ENCODE measurements at places on chromosomes 4 and X. TPM values are rescaled to one million over a fixed set of nuclear protein-coding genes. Genes with fewer than 3 reads are reported as not detected.
A peak's percentile ranks its signal among the peaks of the same experiment; 100 is the strongest.

GRCh38 chr4:101018836-101019235, 328.5 kb downstream of the PPP3CA start:
- H3K4me3 ChIP-seq = no peak overlapping the region
- no peak overlapping the region for H3K27ac ChIP-seq
- H3K27me3 ChIP-seq = peaks cover 7% of the 10 kb centered on the region
- DNase-seq = no peak
- peaks cover 10% of the 10 kb centered on the region for H3K36me3 ChIP-seq
- peaks cover 21% of the 10 kb centered on the region for H3K4me1 ChIP-seq

DNA sequence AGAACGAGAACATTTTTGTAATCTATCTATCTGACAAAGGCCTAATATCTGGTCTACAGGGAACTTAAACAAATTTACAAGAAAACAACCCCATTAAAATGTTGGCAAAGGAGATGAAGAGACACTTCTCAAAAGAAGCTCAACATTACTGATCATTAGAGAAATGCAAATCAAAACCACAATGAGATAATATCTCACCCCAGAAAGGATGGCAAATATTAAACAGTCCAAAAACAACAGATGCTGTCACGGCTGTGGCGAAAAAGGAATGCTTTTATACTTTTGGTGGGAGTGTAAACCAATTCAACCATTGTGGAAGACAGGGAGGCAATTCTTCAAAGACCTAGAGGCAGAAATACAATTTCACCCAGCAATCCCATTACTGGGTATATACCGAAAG, 2284.8 kb downstream of the ARAP2 start:
- peaks cover 2% of the 10 kb centered on the region for H3K27me3 ChIP-seq
- no peak for DNase-seq

DNA sequence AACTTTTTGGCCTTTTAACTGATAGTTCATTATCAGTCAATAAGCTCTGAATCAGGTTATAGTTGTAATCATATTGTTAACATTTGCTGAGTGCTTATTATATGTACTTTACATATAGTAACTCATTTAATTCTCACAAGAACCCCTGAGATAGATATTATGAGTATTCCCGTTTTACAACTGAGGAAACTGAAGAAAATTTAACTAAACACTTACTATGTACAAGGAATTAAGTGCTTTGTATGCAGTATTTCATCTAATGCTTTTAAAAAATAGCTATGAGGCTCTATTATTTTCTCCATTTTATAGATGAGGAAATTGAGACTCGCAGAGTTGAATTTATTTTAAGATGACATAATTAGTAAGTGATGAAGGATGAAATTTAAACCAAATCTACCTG, 27.7 kb upstream of the FGF2 start:
- H3K27me3 ChIP-seq = no peaks in the 10 kb centered on the region
- H3K27ac ChIP-seq = no peak overlapping the region
- peaks cover 17% of the 10 kb centered on the region for H3K4me1 ChIP-seq
- no peak for DNase-seq
- no peak overlapping the region for H3K4me3 ChIP-seq
- no peaks in the 10 kb centered on the region for H3K36me3 ChIP-seq

GRCh38 chr4:40731792-40732245, 17.9 kb upstream of the NSUN7 start:
- no peaks in the 10 kb centered on the region for H3K36me3 ChIP-seq
- H3K27me3 ChIP-seq = no peaks in the 10 kb centered on the region
- H3K27ac ChIP-seq = no peak overlapping the region
- peaks cover 7% of the 10 kb centered on the region for H3K4me1 ChIP-seq

DNA sequence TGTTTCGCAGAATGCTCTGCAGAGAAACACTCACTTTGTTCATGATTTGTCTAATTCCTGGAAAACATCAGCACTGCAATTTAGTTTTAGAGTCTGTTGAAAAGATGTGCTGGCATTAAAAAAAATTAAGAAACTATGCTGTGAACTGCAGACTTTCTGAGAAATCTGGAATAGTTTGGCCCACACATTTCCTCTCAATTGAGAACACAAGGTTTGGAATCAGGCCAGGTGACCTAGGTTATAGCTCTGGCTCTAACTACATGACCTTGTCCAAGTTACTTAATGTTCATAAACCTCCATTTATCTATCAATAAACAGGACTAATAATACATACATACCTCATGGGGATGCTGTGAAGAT, 61.4 kb upstream of the ENPEP start:
- peaks cover 27% of the 10 kb centered on the region for H3K36me3 ChIP-seq
- no peaks in the 10 kb centered on the region for H3K4me1 ChIP-seq
- peaks cover 5% of the 10 kb centered on the region for H3K27me3 ChIP-seq
- DNase-seq = no peak
- H3K4me3 ChIP-seq = no peak overlapping the region

GRCh38 chr4:128958194-128958593, 135.1 kb downstream of the SCLT1 start:
- H3K27me3 ChIP-seq = peaks cover 2% of the 10 kb centered on the region
- no peak for DNase-seq
- peaks cover 29% of the 10 kb centered on the region for H3K4me1 ChIP-seq

Gene HSFX1
- 5.5 TPM for total RNA-seq

DNA sequence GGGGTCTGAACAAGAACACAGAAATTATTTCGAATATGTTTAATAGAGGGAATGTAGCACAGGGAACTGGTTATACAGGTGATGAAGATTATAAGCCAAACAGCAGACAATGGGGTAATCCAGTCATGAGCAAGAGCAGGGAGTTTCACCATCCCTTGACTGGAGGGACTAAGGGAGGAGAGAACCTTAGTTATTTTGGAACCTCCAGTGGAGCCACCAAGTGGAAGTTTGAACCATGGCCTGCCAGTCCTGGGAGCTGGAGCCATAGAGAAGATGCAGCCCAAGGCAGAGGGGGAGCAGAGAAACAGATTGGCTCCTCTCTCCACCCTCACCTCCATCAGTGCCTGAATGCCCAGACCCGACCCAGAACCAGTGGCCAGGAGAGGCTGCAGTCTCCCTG, 264.6 kb upstream of the RASGEF1B start:
- peaks cover 2% of the 10 kb centered on the region for H3K27me3 ChIP-seq
- H3K4me3 ChIP-seq = no peak overlapping the region
- H3K27ac ChIP-seq = no peak overlapping the region
- H3K36me3 ChIP-seq = no peaks in the 10 kb centered on the region
- no peaks in the 10 kb centered on the region for H3K4me1 ChIP-seq

- H3K27me3 ChIP-seq = peaks cover 3% of the 10 kb centered on the region
- peaks cover 7% of the 10 kb centered on the region for H3K4me1 ChIP-seq
- no peak overlapping the region for H3K27ac ChIP-seq
- no peak for DNase-seq
Measured at GRCh38 chr4:119093042-119093827, 42.4 kb upstream of the MYOZ2 start.

- no peak for DNase-seq
- H3K4me3 ChIP-seq = no peak overlapping the region
- H3K4me1 ChIP-seq = no peaks in the 10 kb centered on the region
- H3K27me3 ChIP-seq = no peaks in the 10 kb centered on the region
Measured at GRCh38 chr4:47287735-47288134, 175.8 kb downstream of the COMMD8 start.

GRCh38 chrX:9341291-9342201, 123.3 kb upstream of the TBL1X start:
- H3K4me1 ChIP-seq = peaks cover 12% of the 10 kb centered on the region
- no peak overlapping the region for H3K27ac ChIP-seq
- no peak for DNase-seq
- H3K36me3 ChIP-seq = no peaks in the 10 kb centered on the region
- H3K27me3 ChIP-seq = peaks cover 1% of the 10 kb centered on the region

Gene HPGDS
- 0.33 TPM for total RNA-seq

GRCh38 chr4:114941503-114941902, 171.9 kb downstream of the NDST4 start:
- H3K27me3 ChIP-seq = no peaks in the 10 kb centered on the region
- DNase-seq = no peak
- no peaks in the 10 kb centered on the region for H3K36me3 ChIP-seq

Gene GPRIN3
- 8.9 TPM for total RNA-seq

- DNase-seq = peak; percentile 93
- H3K4me1 ChIP-seq = peaks cover 37% of the 10 kb centered on the region
- no peak overlapping the region for H3K4me3 ChIP-seq
- peaks cover 31% of the 10 kb centered on the region for H3K36me3 ChIP-seq
- H3K27ac ChIP-seq = no peak overlapping the region
Measured at GRCh38 chr4:80202190-80202711, 4.9 kb downstream of the PRDM8 start.

DNA sequence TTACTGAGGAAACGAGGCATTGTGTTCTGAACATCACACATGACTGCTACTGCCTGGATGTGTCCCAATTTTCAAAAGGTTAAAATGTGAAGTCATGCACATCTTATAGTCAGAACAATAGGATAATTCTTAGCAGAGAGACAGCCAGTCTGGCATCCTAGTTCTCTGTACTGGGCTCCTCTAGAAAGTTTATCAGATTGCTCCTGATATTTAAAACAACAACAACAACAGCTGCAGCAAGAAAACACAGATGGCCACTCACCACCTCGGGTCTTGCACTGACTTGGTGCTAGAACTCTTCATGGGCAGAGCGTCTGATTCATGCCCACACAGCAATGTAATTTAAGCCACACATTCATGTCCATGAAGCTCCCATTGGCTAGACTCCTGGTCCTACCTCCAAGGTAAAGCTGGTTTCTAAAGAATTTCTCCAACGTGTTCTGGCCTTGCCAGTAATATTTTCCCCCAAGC, 33.3 kb upstream of the SLC2A9 start:
- no peak overlapping the region for H3K27ac ChIP-seq
- H3K36me3 ChIP-seq = peaks cover 4% of the 10 kb centered on the region
- peaks cover 10% of the 10 kb centered on the region for H3K27me3 ChIP-seq
- H3K4me3 ChIP-seq = no peak overlapping the region
- H3K4me1 ChIP-seq = peaks cover 24% of the 10 kb centered on the region

- H3K27ac ChIP-seq = no peak overlapping the region
- DNase-seq = no peak
- H3K4me3 ChIP-seq = peak overlapping the region; percentile 28
- peaks cover 5% of the 10 kb centered on the region for H3K4me1 ChIP-seq
- no peaks in the 10 kb centered on the region for H3K27me3 ChIP-seq
- peaks cover 61% of the 10 kb centered on the region for H3K36me3 ChIP-seq
Measured at GRCh38 chr4:182885738-182886077, 31.5 kb downstream of the DCTD start.

DNA sequence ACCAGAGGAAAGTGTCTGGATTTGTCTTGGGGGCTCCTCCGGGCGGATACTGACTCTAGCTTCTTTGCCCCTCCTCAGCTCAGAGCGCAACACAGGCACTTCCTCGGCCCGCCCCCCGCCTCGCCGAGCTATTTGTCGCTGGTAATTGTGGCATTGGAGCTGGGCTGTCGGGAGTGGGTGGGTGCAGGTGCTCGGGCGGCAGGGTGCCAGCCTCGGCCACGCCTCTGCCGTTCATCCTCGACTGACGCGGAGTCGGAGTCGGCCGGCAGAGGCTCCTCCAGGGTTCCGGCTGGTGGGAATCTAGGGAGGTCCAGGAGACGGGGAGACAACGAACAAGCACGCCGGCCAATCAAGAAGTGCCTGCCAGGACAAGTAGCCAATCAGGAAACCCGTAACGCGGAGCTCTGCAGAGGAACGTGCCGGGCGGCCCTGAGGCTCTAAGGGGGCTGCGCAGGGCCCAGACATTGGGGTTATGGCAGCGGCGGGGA, 3.9 kb upstream of the SYN1 start:
- H3K27me3 ChIP-seq = peaks cover 4% of the 10 kb centered on the region
- no peaks in the 10 kb centered on the region for H3K4me1 ChIP-seq
- DNase-seq = peak; percentile 51
- H3K27ac ChIP-seq = no peak overlapping the region
- peak overlapping the region; percentile 88 for H3K4me3 ChIP-seq

DNA sequence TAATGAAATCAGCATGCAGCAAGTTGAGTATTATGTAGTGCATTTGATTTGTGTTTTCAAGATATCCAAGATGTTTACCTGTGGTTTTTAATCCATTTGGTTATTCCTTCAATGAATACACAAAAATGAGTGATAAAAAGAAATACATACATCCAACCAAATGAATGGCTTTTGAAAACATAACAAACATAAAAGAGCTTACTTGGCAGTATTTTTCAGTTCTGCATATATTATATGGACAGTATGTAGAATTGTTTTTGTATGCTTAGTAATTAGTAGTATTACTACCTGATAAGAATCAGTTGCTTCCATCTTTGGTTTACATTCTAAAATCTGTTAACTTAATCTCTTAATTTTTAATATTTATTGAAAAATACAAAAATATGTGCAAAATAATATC, 908.9 kb upstream of the AGA start:
- no peaks in the 10 kb centered on the region for H3K36me3 ChIP-seq
- H3K4me3 ChIP-seq = no peak overlapping the region
- DNase-seq = no peak
- peaks cover 5% of the 10 kb centered on the region for H3K4me1 ChIP-seq

DNA sequence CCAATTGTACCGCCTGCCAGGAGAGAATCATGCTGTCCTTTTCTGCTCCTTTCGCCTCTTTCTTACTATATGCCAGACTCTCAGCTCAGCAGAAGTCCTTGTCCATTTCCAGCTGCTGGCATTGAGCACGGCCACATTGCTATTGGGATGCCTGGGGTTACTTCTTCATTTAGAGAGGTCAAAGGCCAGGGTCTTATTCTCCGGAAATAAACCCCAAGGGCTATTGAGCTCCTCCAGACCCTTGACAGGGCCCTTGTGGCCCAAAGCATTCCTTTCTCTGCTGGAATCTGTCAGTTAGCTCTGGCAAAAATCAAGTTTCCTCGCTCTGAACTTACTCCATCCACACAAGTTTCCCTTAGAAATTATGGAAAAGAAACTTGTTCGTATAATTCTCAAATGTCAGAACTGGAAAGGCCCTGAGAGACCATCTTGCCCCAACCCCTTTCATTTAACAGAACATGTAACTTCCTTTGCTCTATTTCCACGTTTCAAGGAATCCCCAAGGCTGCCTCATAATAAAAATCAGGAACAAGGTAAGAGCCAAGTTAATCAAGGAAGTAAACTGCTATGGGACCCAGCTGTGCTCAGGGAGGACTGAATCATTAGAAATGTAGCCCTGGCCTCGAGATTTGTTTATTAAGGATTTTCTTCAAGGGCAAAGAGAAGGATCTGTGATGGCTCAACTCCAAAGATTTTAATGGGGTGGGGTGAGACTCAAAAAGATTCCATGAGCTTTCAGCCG, 11.8 kb downstream of the AKAP4 start:
- no peak overlapping the region for H3K27ac ChIP-seq
- DNase-seq = no peak
- no peaks in the 10 kb centered on the region for H3K36me3 ChIP-seq
- H3K27me3 ChIP-seq = no peaks in the 10 kb centered on the region
- H3K4me1 ChIP-seq = no peaks in the 10 kb centered on the region

- H3K4me3 ChIP-seq = no peak overlapping the region
- no peak for DNase-seq
- no peaks in the 10 kb centered on the region for H3K27me3 ChIP-seq
Measured at GRCh38 chrX:47749185-47749967, 87.3 kb upstream of the ZNF81 start.

Gene GPR82
- total RNA-seq = not detected

- no peak overlapping the region for H3K27ac ChIP-seq
- peaks cover 7% of the 10 kb centered on the region for H3K4me1 ChIP-seq
- peak overlapping the region; percentile 82 for H3K4me3 ChIP-seq
- DNase-seq = peak; percentile 26
Measured at GRCh38 chr4:155667568-155668511, 1.2 kb downstream of the GUCY1A1 start.

GRCh38 chr4:159547645-159548308, 444.9 kb downstream of the RAPGEF2 start:
- DNase-seq = no peak
- no peak overlapping the region for H3K27ac ChIP-seq
- no peak overlapping the region for H3K4me3 ChIP-seq
- no peaks in the 10 kb centered on the region for H3K36me3 ChIP-seq
- H3K4me1 ChIP-seq = no peaks in the 10 kb centered on the region

Gene CFAP99
- total RNA-seq = not detected

Gene CYSLTR1
- 0.13 TPM for total RNA-seq

GRCh38 chr4:83221897-83222441, 62.6 kb downstream of the COQ2 start:
- no peak overlapping the region for H3K27ac ChIP-seq
- DNase-seq = no peak
- no peaks in the 10 kb centered on the region for H3K36me3 ChIP-seq
- H3K27me3 ChIP-seq = no peaks in the 10 kb centered on the region
